ENCODE measurements at places on chromosomes 3 and 15.

- no peak for DNase-seq
Measured at GRCh38 chr3:195066441-195066841, 204.5 kb downstream of the XXYLT1 start.

DNA sequence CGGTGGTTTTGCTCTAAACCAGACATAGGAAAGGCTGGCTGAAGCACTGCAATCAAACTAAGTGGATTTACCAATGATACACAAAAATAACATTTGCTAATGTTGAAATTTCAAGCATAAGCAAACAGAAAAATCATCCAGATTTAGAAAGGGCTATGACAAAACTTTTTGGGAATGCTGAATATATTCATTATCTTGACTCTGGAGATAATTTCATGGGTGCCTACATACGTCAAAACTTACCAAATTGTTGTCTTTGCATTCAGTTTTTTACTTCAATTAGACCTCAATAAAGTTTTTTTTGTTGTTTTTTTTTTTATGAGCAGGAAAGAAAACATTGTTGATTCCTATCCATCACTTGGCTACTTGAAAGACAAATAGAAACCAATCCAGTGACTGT, 140.8 kb downstream of the NR2E3 start:
- DNase-seq = no peak

GRCh38 chr3:157926822-157927221, 179.4 kb downstream of the SHOX2 start:
- no peak for DNase-seq

DNA sequence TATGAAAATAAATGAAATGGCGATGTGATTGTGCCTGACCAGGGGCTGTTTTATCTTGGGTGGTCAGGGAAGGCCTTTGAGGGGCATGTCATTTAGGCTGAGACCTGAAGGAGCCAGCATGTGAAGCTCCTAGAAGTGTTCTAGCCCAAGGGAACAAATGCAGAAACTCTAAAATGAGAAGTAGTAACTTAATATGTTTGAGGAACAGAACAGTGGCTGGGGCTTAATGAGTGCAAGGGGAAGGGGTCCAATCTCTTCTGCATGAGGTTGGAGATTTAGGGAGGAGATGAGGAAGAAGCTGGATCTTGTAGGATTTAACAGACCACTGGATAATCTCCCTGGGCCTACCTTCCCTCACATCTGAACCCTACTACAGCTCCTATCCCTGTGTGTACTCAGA, 110.5 kb downstream of the AKAP13 start:
- DNase-seq = no peak

DNA sequence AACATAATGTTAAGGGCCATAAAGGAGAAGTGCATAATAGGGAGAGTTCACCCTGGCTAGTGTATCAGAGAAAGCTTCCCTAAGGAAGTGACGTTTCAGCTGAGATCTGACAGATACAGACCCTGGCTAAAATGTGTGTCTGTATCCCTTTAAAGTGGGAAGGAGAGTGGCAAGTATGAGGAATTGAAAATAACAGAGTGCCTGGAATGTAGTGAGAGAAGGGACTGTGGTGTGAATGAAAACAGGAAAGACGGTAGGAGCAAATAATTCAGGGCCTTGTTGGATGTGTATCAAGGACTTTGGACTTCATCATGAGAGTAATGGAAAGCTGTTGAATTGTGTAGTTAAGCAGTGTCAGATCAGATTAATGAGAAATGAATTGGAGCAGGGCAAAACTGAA, 30.5 kb downstream of the NEO1 start:
- DNase-seq = no peak

GRCh38 chr3:140753865-140754754, 76.2 kb downstream of the TRIM42 start:
- DNase-seq = no peak

DNA sequence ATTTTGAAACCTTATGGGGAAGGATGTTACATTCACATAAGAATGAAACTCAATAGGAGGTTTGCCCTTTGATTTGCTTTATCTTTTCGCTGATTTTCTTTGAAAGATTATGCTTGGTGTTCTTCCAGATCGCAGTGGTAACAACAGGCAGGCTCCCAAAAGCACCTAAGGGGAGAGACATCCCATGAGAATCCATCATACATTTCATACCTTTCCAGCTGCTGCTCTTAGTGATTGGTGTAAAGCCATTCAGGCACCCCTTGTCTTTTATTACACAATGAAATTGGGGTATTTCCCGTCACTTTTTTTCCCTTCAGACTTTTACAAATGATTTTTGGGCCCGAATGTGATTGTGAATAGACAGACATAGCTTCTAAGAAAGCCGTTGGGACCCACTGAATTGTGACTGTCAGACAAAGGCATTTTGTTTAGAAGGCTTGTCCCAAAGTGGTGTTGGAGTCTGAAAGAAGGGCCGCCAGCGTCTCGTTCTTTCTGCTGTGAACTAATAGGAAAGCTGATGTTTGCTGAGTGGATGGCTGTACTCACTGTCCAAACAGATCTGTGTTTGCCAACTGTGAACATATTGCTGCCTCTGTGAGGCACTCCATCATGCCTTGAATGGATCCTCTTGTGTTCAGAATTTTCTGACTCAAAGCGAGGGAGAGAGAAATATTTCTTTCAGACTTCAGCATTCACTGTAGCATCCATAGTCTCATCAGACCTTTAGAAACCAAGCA, 164.3 kb downstream of the FNDC3B start:
- DNase-seq = no peak

DNA sequence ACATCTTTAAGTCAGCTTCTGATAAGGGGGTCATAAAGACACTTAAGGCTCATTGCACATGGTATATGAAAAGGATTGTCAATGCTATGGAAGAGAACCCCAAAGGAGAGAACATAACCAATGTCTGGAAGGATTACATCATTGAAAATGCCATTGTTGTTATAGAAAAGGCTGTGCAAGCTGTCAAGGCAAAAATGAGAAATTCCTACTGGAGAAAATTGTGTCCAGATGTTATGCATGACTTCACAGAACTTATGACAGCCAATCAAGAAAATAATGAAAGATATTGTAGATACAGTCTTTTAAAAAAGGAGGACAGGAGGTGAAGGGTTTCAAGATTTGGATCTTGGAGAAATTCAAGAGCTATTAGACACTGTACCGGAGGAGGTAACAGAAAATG, 96.3 kb upstream of the MBNL1 start:
- no peak for DNase-seq

DNA sequence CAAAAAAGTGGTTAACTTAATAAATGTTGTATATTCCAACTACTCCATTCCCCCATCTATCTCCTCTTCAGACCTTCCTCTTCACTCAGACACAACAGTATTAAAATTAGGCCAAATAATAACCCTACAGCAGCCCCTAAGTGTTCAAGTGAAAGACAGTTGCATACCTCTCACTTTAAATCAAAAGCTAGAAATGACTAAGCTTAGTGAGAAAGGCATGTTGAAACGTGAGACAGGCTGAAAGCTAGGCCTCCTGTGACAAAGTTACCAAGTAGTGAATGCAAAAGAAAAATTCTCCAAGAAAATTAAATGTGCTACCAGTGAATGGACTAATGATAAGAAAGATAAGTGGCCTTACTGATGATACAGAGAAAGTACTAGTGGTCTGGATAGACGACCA, 71.7 kb downstream of the ANKRD28 start:
- no peak for DNase-seq

GRCh38 chr15:65286069-65286703, 497 bp downstream of the PARP16 start:
- no peak for DNase-seq

GRCh38 chr15:96372554-96372953, 42.1 kb downstream of the NR2F2 start:
- no peak for DNase-seq

All from stimulated activated CD4-positive, alpha-beta T cell treated with anti-CD3 and anti-CD28 coated beads, TNF-alpha, amount 100 ng/mL, for 1 hour (primary cell).